ENCODE measurements at places on chromosomes 6 and 20. TPM values are rescaled to one million over a fixed set of nuclear protein-coding genes. Genes with fewer than 3 reads are reported as not detected.

KIF13A gene
- 41.1 TPM for polyA plus RNA-seq

RFX6 gene
- 0.06 TPM for polyA plus RNA-seq

ARHGAP40 gene
- 0.92 TPM for polyA plus RNA-seq

- DNase-seq = no peak
Measured at GRCh38 chr6:44202332-44202971, 14.3 kb upstream of the MYMX start.

- DNase-seq = no peak
Measured at GRCh38 chr6:47358440-47359225, 48.9 kb upstream of the TNFRSF21 start.
